IMR-90 (cell line): ENCODE measurements at places on chromosomes 3 and 15. TPM values are rescaled to one million over a fixed set of nuclear protein-coding genes. Genes with fewer than 3 reads are reported as not detected.
A peak's percentile ranks its signal among the peaks of the same experiment; 100 is the strongest.

GRCh38 chr3:35408882-35409281, 230.4 kb upstream of the ARPP21 start:
- no peaks in the 10 kb centered on the region for H3K4me1 ChIP-seq
- H3K4me3 ChIP-seq = no peak overlapping the region
- no peaks in the 10 kb centered on the region for H3K36me3 ChIP-seq
- H3K27ac ChIP-seq = no peak overlapping the region
- no peak for DNase-seq
- no peaks in the 10 kb centered on the region for H3K27me3 ChIP-seq

DNA sequence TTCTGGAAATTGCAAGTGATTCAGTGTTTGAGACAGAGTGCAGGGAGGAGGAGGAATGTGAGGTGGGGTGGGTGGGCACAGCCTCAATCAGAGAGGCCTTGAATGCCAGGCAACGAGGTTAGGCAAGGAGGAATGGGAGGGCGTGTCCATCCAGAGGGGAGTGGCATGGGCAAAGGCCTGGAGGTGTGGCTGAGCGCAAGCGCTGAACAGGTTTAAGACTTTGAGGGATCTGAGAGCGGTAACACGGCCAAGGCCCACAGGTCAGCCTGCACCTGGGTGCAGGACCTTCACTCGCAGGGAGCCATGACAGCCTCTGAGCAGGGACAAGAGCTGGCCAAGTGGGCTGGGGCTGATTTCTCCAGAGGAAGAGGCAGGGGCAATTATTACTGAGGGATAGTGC, 125.9 kb downstream of the TPRA1 start:
- no peak overlapping the region for H3K4me3 ChIP-seq
- H3K4me1 ChIP-seq = no peaks in the 10 kb centered on the region
- H3K27ac ChIP-seq = no peak overlapping the region
- no peak for DNase-seq

GRCh38 chr15:42286445-42287029, 13.3 kb upstream of the TMEM87A start:
- H3K4me1 ChIP-seq = peaks cover 3% of the 10 kb centered on the region; the same call in 1 of the 2 replicates
- no peak overlapping the region for H3K27ac ChIP-seq
- DNase-seq = peak; percentile 60
- H3K27me3 ChIP-seq = no peaks in the 10 kb centered on the region
- no peak overlapping the region for H3K4me3 ChIP-seq

DNA sequence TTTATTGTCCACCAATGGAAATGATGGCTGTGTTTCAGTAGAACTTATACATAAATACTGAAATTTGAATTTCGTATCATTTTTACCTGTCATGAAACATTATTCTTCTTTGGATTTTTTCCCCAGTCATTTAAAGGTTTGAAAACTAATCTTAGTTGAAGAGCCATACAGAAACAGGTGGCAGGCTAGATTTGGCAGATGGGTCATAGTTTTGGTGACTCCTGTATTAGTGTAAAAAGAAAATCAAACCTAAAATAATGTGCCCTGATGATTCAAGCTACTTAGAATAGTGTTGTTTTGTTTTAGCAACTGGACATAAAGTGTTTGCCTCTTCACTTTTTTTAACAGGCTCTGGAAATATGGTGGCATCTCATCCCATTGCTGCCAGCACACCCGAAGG, 68.9 kb downstream of the SIDT1 start:
- no peak for DNase-seq
- peaks cover 19% of the 10 kb centered on the region for H3K27me3 ChIP-seq
- no peaks in the 10 kb centered on the region for H3K4me1 ChIP-seq

GRCh38 chr3:154684021-154684420, 254.0 kb upstream of the GPR149 start:
- H3K27ac ChIP-seq = no peak overlapping the region
- no peak for DNase-seq
- no peak overlapping the region for H3K4me3 ChIP-seq
- H3K36me3 ChIP-seq = no peaks in the 10 kb centered on the region
- no peaks in the 10 kb centered on the region for H3K27me3 ChIP-seq
- no peaks in the 10 kb centered on the region for H3K4me1 ChIP-seq

- H3K4me3 ChIP-seq = no peak overlapping the region
- peak; percentile 74 for DNase-seq
- no peak overlapping the region for H3K27ac ChIP-seq
- no peaks in the 10 kb centered on the region for H3K27me3 ChIP-seq
These were observed 4.8 kb downstream of the GPR171 start for GRCh38 chr3:151197981-151198767.

GRCh38 chr3:186824430-186825139, 17.9 kb upstream of the ADIPOQ start:
- H3K27ac ChIP-seq = no peak overlapping the region
- H3K4me1 ChIP-seq = peaks cover 15% of the 10 kb centered on the region
- no peak overlapping the region for H3K4me3 ChIP-seq
- DNase-seq = no peak
- no peaks in the 10 kb centered on the region for H3K36me3 ChIP-seq
- H3K27me3 ChIP-seq = peaks cover 9% of the 10 kb centered on the region

GRCh38 chr15:61119556-61119955, 109.5 kb downstream of the RORA start:
- peaks cover 7% of the 10 kb centered on the region; the same call in 1 of the 2 replicates for H3K27me3 ChIP-seq
- H3K4me3 ChIP-seq = no peak overlapping the region
- DNase-seq = no peak
- H3K27ac ChIP-seq = no peak overlapping the region
- H3K36me3 ChIP-seq = no peaks in the 10 kb centered on the region
- H3K4me1 ChIP-seq = no peaks in the 10 kb centered on the region

DNA sequence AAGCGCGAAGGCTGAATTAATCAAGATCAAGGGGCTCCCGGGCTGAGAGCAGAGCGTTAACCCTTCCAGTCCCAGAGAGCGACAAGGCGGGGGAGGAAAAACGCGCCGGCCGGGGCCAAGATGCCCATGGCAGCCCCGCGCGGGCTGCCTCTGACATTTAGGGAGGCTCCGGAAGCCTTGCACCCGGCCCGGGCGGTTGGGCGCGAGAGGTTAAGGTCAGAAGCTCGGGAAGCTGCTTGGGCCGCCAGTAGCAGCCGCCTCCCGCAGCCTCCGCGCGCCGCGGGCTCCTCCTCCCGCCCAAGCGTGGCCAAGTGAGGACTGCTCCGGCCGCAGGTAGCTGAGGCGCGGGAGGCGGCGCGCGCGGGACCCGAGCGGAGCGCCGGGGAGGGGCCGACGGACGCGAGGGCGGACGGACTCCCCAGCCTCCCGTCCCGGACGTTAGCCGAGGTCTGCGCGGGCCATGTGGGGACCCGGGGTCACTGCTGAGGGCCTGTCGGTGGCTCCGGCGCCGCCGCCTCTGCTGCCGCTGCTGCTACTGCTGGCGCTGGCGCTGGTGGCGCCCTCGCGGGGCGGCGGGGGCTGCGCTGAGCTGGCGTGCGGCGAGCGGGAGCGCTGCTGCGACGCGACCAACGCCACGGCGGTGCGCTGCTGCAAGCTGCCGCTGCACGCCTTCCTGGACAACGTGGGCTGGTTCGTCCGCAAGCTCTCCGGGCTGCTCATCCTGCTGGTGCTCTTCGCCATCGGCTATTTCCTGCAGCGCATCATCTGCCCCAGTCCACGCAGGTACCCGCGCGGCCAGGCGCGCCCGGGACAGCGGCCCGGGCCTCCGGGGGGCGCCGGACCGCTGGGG, at the start of gene C3orf80:
Gene C3orf80, plus strand, starts transcription at position 247 of the 850 bp plus-strand sequence. Its CDS starts 214 bp downstream, at position 461.
- H3K4me1 ChIP-seq = peaks cover 3% of the 10 kb centered on the region
- peak within 1 kb of the TSS; percentile 57 for H3K4me3 ChIP-seq
- peak; percentile 26 for DNase-seq
- H3K27ac ChIP-seq = no peak within 1 kb of the TSS
- H3K27me3 ChIP-seq = peaks cover 54% of the 10 kb centered on the region
- no peaks in the 10 kb centered on the region for H3K36me3 ChIP-seq

GRCh38 chr3:30625541-30626438, 19.4 kb downstream of the TGFBR2 start:
- H3K36me3 ChIP-seq = peaks cover 7% of the 10 kb centered on the region; the same call in 1 of the 2 replicates
- H3K4me3 ChIP-seq = no peak overlapping the region

GRCh38 chr3:15685927-15686326, 84.4 kb downstream of the BTD start:
- no peak for DNase-seq
- H3K4me1 ChIP-seq = no peaks in the 10 kb centered on the region; the same call in 1 of the 2 replicates
- H3K27me3 ChIP-seq = no peaks in the 10 kb centered on the region
- H3K36me3 ChIP-seq = peaks cover 39% of the 10 kb centered on the region

GRCh38 chr3:126781889-126782491, 78.0 kb downstream of the CHCHD6 start:
- DNase-seq = peak; percentile 86
- no peaks in the 10 kb centered on the region for H3K36me3 ChIP-seq
- peak overlapping the region; percentile 74 for H3K27ac ChIP-seq
- H3K27me3 ChIP-seq = no peaks in the 10 kb centered on the region

- H3K27me3 ChIP-seq = no peaks in the 10 kb centered on the region
- no peak overlapping the region for H3K27ac ChIP-seq
- H3K36me3 ChIP-seq = no peaks in the 10 kb centered on the region
- H3K4me1 ChIP-seq = no peaks in the 10 kb centered on the region
- no peak overlapping the region for H3K4me3 ChIP-seq
- DNase-seq = no peak
These were observed 68.6 kb downstream of the FHIT start for GRCh38 chr3:61182662-61183061.

GRCh38 chr3:182366746-182367145, 426.6 kb upstream of the ATP11B start:
- no peaks in the 10 kb centered on the region for H3K36me3 ChIP-seq
- no peak overlapping the region for H3K4me3 ChIP-seq
- no peak for DNase-seq

Gene SLC51B
- not detected in 2 replicates for total RNA-seq

Gene IQCF5
- total RNA-seq = not detected in 2 replicates
